ENCODE measurements at places on chromosomes 13 and 19. TPM values are rescaled to one million over a fixed set of nuclear protein-coding genes. Genes with fewer than 3 reads are reported as not detected.

VSIG10L gene
- 0.27 TPM for total RNA-seq

KBTBD6 gene
- total RNA-seq: 6.0 TPM

LGALS7 gene
- total RNA-seq: not detected

CDX2 gene
- total RNA-seq: not detected

FCHO1 gene
- total RNA-seq: 3.3 TPM

KL gene
- total RNA-seq: 0.89 TPM

KLK2 gene
- total RNA-seq: not detected

PRR22 gene
- total RNA-seq: 0.44 TPM

SPRY2 gene
- 41.9 TPM for total RNA-seq

NOVA2 gene
- total RNA-seq: 9.7 TPM

CRLF1 gene
- 0.53 TPM for total RNA-seq

ZNF844 gene
- 2.7 TPM for total RNA-seq

NLRP7 gene
- total RNA-seq: not detected

C19orf81 gene
- total RNA-seq: 5.9 TPM

TMEM59L gene
- total RNA-seq: 0.07 TPM

Data from mammary microvascular endothelial cell (primary cell).